ENCODE measurements at places on chromosomes 2 and 18. TPM values are rescaled to one million over a fixed set of nuclear protein-coding genes. Genes with fewer than 3 reads are reported as not detected.

The RASGRP3 gene
- total RNA-seq: 42.7 TPM

DNA sequence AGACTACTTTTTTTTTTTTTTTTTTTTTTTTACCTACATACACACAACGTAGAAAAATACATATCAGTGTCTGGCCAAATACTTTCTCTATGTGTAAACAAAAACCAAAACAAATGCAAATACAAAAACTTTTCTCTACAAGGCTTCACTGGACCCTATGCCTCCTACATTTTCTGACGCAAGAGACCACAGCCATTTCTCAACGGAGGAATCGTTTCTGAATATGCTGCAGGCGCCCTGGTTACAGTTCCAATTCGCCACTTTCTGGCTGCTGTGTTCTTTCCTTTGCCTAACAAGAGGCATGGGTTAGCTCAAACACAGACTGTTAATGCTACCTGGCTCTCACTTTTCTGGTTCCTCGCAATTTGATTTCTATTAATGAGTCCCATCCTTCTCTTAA lies 96.4 kb downstream of the EPB41L3 start:
- DNase-seq: no peak

GRCh38 chr2:27572439-27572838 lies 10.4 kb upstream of the ZNF512 start:
- no peak for DNase-seq

DNA sequence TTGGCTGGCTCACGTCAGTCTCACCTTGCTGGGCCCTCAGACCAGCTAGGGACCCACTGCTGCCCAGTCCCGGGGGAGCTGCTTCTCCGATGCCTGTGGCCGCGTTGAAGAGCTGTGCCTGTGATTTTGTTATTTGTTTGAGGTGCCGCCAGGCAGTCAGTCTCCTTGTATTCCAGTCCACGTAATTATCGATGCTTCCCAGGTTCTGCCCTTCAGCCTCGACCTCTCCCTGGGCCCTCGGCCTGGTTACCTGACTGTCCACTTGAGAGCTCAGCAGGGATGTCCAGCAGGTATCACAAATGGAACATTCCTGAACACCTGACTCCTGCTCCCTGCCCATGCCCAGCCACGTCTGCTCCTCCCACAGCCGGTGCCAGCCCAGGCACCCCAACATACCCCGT lies 195.9 kb upstream of the HS6ST1 start:
- no peak for DNase-seq

- DNase-seq: no peak
Measured at GRCh38 chr18:2303517-2304238, 267.6 kb downstream of the METTL4 start.

- DNase-seq: no peak
Measured at GRCh38 chr2:15756011-15756550, 164.4 kb downstream of the DDX1 start.

GRCh38 chr2:111101592-111101991 lies 19.1 kb upstream of the BCL2L11 start:
- DNase-seq: no peak

DNA sequence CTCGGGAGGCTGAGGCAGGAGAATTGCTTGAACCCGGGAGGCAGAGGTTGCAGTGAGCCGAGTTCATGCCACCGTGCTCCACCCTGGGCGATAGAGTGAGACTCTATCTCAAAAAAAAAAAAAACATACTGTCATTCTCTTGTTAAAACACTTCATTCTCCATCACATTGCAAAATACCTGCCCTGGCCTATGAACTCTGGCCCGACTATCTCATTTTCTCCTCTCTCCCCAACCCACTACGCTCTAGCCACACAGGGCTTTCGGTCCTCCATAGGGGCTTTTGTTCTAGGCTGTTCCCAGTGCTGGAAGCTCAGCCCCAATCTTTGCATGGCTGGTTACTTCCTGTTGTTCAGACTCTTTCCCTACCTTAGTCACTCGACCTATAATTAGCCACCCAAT lies 10.3 kb downstream of the CEP76 start:
- DNase-seq: no peak

- DNase-seq: no peak
Measured at GRCh38 chr2:77652499-77652898, 130.3 kb upstream of the LRRTM4 start.

GRCh38 chr2:8629402-8629801 lies 52.5 kb upstream of the ID2 start:
- no peak for DNase-seq

GRCh38 chr2:115386465-115386864 lies 944.0 kb downstream of the DPP10 start:
- DNase-seq: no peak
